ENCODE measurements at places on chromosomes 5 and 9. TPM values are rescaled to one million over a fixed set of nuclear protein-coding genes. Genes with fewer than 3 reads are reported as not detected.

DNA sequence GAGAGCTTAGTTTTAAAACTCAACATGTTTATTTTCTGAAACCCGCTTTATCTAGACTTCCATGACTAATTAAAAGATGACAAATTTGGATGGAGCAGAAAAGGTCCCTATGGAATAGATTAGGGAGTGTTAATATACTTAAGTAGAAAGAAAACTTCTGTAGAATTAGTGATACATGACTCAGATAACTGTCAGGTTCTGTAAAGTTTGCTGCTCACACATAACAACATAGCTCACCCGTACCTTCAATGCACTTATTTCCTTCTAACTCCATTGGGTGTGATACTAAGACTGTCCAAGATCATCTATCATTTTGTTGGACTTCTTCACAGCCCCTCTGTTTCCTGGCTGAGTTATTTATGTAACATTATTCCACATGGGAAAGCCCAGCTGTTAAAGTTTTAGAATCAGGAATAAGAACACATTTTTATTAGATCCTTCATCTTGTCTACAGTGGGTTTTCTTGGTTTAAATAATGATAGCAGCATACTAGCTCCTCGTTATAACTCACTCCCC, 27.8 kb downstream of the TMEM167A start:
- no peak for DNase-seq

CFAP157 gene
- not detected for total RNA-seq

SLC22A4 gene
- 6.3 TPM for total RNA-seq

DNA sequence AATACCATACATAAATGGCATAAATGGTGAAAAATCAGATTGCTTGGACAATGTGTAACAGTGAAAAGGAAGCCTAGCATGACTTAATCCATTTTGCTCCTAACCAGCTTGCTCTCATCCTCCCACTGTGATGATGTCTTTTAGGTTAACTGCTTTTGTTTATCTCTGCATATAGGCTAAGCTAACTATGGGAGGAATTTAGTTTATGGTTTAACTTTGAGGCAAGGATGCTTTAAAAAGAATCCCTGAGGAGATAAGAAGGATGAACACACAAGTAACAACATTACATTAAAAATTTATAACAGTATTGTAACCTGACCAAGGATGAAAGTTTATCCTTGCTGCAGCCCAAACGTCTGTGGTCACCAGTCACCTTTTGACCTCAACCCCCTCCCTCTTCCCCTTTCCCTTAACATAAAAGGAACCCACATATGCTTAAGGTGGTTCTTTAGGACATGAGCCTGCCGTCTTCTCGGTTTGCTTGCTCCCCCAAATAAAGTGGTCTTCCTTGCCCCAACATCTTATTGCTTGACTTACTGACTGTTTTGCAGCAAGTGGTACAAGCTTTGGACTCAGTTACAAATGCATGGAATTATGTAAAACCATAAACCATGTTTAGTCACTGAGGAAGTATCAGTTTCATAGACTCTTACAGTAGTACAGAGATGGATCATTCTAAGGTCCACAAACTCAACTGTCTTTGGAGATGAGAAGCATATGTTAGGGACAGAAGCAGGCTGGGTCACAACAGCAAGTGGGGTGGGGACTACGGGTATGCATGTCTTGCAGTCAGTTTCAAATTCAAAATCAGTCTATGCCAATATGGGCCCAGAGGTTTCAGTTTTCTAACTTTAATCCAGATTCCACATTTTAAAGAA, 31.3 kb downstream of the AGXT2 start:
- DNase-seq: no peak

DNA sequence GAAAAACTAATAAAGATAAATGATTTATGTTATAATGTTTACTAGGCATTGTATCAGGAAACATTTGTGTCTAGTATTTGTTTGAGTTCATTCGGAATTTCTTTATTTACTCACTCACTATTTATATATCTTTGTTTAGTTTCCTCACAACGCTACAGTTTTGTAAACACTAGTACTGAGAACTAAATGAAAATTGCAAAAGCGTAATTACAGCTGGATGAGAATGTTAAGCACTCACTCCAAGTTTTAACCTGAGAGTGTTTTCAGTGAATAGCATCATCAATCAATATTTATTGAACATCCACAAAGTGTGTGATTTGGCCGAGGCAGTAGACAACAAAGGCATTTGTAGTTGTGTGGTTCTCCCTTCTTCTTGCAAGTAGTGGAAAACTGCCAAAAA, 969.6 kb upstream of the DMAC1 start:
- no peak for DNase-seq

UGT3A1 gene
- not detected for total RNA-seq

DNA sequence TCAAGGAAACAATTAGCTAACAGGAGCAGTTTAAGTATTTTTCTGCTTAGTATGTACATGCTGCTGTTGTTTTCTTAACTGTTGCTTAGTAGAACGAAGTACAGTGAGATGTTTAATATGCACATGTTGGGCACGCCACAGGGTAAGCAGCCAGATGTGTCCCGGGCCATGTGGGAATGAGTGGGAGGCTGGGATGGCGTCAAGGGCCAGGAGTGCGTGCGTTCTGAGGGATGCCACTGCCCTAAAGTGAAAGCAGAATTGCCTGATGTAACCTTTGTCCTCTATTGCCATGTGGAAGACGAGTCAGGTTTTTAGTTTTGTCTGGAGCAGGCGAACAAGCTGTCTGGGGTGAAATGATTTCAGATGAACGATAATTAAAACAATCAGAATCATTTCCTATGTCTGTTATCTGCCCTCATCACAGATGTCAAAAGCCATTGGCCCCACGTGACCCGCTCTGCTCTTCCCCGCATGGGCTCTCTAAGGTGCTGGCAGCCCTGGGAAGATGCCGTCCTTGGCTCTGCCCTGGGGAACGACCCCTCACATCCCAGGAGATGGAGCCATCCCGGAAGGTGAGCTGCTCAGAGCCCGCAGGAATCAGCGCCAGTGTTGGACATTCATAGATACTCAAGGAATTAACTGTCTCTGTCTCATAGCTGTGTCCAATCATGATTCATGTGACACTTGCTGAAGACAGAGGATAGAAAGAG, 356.6 kb upstream of the IRX4 start:
- DNase-seq: no peak

GRCh38 chr5:73625944-73626811, at the start of gene ARHGEF28:
Gene ARHGEF28, plus strand, starts transcription at chr5:73626196. Its CDS starts 58,656 bp downstream, at chr5:73684852.
- DNase-seq: peak; percentile 79

- peak; percentile 18 for DNase-seq
Observed at GRCh38 chr5:178259623-178260536, 27.3 kb upstream of the PHYKPL start.

USP20 gene
- 18.0 TPM for total RNA-seq

DNA sequence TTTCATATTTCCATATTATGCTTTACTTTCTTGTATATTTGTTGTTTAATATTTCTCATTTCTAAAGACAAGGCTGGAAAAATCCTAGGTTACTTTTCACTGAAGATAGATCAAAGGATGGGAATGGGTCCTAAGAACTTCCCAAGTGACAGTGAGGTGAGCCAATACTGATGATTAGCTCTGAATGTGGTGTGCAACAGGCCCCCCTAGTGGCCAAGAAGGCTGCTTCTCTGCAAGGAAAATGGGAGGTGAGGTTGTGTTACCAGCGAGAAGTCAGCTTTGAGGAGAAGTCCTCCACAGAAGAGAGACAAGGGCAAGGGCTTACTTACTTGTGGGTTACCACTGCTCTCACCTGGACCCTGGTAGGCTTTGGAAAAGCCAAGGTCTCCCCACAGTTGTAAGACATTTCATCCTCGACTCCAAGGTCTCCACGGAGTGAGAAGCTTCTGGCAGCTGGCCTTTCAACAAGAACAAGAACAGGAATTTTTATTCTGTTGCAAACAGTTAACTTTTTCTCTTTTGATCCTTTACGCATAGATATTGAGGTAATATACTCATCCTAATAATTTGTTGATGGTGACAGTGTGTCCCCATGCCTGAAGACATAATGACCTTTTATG, 69.9 kb downstream of the MAMDC2 start:
- peak; percentile 77 for DNase-seq

- DNase-seq: no peak
Observed at GRCh38 chr5:173866243-173866857, 21.8 kb upstream of the CPEB4 start.

DNAH5 gene
- total RNA-seq: 3.0 TPM

GRCh38 chr9:92550765-92551164, 15.0 kb upstream of the ECM2 start:
- DNase-seq: no peak

GRCh38 chr5:140828362-140828737, 590 bp downstream of the PCDHA6 start:
- no peak for DNase-seq

GRCh38 chr5:97412959-97413358, 229.9 kb upstream of the RIOK2 start:
- no peak for DNase-seq

- no peak for DNase-seq
Observed at GRCh38 chr5:169880785-169881184, 99.5 kb downstream of the INSYN2B start.

DNA sequence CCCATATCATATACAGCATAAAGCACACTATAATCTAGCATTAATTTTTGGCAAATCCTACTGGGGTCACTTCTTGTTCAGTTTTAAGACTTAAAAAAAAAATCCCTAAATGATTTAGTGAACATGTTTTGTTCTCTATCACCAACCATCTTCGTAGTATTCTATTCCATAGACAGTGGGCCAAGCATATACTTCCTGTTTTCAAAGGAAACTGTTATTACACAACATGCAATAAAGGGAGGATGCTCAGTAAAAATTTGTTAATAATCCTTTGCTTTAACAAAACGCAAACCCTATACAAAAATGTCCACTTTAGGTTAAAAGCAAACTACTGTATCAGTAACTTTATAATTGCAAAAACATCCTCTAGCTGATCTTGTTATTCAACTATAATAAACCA, 13.0 kb downstream of the CCNH start:
- DNase-seq: no peak

SAPCD2 gene
- total RNA-seq: 28.5 TPM

FOXD1 gene
- 17.4 TPM for total RNA-seq

GRCh38 chr5:152288499-152288898, 116.6 kb downstream of the NMUR2 start:
- DNase-seq: no peak

DNA sequence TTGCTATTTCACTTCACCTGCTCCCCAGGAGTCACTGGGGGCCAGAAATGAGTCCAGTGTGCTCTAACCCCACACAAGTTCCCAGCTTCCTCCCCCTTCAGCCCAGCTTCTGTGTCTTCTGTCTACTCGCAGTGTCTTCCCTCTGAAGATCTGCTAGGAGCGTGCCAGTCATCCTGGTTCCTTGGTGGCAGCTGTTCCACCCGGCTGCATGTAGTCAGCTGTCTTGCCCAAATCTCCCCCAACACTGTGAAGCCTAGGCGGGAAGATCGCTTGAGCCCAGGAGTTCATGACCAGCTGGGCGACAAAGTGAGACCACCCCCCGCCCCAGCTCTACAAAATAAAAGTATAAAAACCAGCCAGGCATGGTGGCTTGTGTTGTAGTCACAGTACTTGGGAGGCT, 154.0 kb downstream of the GDNF start:
- no peak for DNase-seq

ESM1 gene
- total RNA-seq: 1.1 TPM

DNA sequence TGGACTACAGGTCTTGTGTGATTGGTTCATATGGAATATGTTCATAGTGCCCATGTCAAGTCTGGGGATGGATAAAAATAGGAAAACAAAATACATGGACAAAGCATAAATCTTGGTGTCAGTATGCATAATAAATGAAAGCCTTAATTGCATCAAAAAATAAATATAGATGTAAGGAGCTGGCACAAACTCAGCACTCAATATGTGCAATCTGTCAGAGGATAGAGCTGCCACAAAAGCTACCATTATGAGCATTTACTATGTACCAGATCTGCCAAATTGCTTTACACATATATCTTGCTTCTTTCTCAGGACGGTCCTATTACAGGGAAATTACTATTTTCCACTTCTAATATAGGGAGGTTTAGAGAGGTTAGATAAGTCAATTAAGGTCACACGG, 18.2 kb upstream of the TMED7 start:
- DNase-seq: no peak

TMEM215 gene
- total RNA-seq: not detected

- DNase-seq: no peak
Observed at GRCh38 chr9:113501129-113501686, 37.7 kb downstream of the RGS3 start.

PCDHB4 gene
- 0.07 TPM for total RNA-seq

DNA sequence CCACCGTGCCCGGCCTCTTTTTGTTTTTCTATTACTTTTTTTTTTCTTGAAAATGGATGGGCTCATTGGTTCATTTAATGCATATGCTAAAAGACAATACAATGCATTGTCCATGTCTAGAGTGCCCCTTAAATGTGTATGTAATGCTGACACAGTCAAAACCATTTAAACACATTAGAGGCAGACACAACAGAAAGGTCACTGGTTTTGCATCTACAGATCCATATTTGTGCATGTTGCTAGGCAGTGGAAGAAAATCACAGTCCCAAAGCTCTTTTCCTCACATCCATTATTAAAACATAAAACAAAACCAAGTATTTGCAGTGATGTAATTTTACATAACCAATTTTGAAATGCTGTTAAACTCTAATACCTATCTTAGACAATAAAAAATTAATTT, 389.0 kb downstream of the TAF11L14 start:
- no peak for DNase-seq

GRCh38 chr9:35272989-35273388, 111.2 kb downstream of the UNC13B start:
- DNase-seq: peak; percentile 76

- no peak for DNase-seq
Observed at GRCh38 chr5:133383580-133383939, 228.8 kb downstream of the FSTL4 start.

DNA sequence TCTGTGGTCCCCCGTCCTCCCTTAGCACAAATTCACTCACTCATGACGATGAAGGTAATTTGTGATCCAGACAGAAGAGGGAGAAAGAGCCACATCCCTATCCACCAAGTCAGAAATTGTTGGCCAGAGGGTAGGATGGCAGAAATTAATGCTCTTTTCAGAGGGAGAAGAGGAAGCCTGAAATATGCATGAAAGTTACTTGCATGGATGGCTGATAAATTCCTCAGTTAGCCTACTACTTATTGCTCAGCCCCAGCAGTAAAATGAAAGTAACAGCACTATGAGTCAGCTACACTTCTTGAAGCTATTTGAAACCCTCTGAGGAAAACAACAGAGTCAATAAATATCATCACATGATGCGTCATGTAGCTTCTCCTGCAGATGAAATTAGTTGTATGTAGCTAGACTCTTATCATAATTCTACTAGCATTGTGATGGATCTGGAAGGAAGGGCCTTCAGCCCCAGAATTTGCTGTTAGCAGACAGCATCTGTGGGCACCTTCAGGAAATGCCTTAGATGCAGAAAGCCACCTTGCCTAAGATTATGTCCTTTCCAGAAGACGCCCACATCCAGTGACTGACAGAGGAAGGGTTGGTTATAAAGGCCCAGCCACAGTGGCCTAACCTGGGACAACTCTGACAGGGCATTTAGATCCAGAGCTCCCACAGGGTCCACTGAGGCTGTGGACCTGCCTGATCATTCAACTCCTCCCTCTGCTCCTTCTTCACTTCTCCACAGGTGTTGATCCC, 81.2 kb upstream of the CCDC112 start:
- peak; percentile 87 for DNase-seq

- DNase-seq: no peak
Observed at GRCh38 chr5:171205375-171205774, 103.7 kb upstream of the TLX3 start.
